ENCODE measurements at places on chromosomes 11 and 22. TPM values are rescaled to one million over a fixed set of nuclear protein-coding genes. Genes with fewer than 3 reads are reported as not detected.
A peak's percentile ranks its signal among the peaks of the same experiment; 100 is the strongest.

DNA sequence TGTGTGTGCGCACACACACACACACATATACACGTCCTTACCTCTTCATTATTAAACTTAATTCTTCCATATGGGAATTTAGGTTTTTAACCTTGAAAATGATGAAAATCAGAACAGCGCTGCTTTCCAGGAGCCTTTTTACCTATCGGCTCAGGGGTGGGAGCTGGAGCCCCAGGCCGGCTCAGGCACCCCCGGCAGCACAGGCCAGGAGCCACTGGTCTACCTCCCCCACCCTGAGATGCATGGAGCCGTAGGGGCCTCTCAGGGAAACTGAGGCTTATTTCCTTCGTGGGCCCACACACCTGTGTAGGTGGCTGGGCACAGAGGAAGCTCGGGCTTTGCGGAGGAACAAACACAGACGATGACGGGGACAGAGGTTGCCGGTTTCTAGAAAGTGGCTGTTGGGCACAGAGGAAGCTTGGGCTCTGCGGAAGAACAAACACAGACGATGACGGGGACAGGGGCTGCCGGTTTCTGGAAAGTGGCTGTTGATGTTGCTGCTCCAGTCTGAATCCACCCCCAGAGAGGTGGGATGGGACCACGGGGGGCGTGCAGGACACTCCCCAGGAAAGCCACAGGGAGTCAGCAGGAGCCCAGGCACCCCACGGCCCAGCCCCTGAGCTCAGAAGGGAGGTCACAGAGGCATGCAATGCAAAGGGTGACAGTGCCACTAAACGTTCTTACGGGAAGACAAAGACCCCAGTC is 149.4 kb downstream of the BRD1 start:
- no peak overlapping the region for H3K4me3 ChIP-seq
- H3K36me3 ChIP-seq: no peaks in the 10 kb centered on the region
- H3K4me1 ChIP-seq: no peaks in the 10 kb centered on the region
- H3K27me3 ChIP-seq: peaks cover 10% of the 10 kb centered on the region
- no peak overlapping the region for H3K27ac ChIP-seq

- H3K27ac ChIP-seq: no peak overlapping the region
- no peaks in the 10 kb centered on the region for H3K4me1 ChIP-seq
- no peak for DNase-seq
- no peaks in the 10 kb centered on the region for H3K36me3 ChIP-seq
These were observed 9.5 kb downstream of the ALDH3B2 start for GRCh38 chr11:67664696-67665540.

- H3K27ac ChIP-seq: no peak overlapping the region
- H3K36me3 ChIP-seq: no peaks in the 10 kb centered on the region
- no peaks in the 10 kb centered on the region for H3K4me1 ChIP-seq
- no peak for DNase-seq
- no peak overlapping the region for H3K4me3 ChIP-seq
These were observed 76.1 kb downstream of the PGR start for GRCh38 chr11:101053492-101053891.

DNA sequence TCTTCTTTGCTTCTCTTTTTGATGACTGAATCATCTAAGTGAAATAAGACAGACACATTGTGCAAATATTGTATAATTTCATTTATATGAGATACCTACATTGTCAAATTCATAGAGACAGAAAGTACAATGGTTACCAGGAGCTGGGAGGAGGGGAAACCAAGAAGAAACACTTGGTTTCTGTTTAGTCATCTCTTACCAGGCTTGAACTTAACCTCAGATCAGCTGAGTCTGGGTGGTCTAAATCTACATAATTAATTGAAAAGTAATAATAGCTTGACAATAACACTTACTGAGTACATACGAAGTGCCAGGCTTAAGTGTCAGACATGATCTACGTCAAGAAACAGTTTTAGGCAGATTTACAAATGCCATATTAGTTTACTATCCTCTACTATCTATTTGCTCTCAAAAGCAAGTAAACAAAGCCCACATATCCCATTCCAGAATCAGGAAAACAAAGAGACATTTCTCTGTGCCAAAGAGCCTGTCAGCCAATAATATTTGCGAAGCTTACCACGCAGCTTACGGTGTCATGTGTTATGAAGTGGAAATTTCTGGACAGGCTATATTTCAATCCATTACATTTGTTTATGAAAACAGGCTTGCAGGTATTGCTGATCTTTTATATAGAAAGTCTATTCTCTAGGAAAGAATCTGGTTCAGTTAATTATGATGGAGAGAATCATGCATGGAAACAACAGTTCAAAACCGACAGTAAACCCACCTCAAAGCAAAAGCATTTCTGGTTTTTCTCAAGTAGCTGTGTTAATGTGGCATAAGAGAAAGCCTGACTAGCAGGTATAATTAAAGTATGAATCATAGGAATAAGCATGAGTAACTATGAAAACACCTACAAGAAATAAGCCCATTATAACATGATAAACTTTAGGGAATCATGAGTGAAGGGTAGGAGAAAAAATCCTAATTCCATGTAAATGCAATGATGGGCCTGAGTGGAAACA is 2.7 kb upstream of the ARHGAP42 start:
- H3K4me3 ChIP-seq: no peak overlapping the region
- no peak for DNase-seq
- H3K27ac ChIP-seq: peak overlapping the region; percentile 75
- H3K27me3 ChIP-seq: no peaks in the 10 kb centered on the region
- peaks cover 86% of the 10 kb centered on the region for H3K4me1 ChIP-seq

DNA sequence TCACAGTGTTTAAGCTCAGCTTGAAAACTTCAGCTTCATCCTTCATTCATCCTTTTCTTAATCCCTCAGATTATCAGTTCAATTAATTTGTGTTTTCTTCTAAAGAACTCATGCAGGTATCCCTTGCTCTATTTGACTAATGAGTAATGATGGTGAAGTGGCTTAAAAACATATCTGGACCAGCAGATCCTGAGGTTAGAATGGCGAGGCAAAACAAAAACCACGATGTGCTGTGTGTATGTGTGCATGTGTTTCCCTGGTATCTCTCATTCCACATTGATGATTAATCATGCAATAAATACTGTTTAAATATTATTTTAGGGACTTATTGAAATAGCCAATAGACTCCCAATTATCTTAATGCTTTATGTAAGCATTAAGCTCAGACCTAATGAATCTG is 437.0 kb downstream of the DYNC2H1 start:
- H3K27ac ChIP-seq: no peak overlapping the region
- no peak overlapping the region for H3K4me3 ChIP-seq
- no peaks in the 10 kb centered on the region for H3K27me3 ChIP-seq
- no peaks in the 10 kb centered on the region for H3K4me1 ChIP-seq

DNA sequence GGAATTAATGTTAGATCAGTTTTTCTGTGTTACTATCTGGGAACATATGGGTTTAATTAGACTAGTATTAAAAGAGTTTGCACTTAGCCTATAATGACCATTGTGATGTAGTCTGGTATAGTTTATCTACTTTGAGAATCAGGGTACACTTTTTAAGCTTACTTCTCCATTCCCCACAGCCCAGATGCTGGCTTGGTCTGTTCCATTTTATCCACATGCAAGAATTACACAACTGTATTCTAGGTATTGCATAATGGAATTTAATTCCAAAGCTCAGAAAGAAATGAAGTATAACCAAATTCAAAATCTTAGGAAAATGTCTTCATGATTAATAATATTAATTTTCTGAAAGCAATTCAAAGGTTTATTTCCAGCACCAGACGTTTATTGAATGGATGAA is 122.2 kb upstream of the PDGFD start:
- no peak overlapping the region for H3K27ac ChIP-seq
- no peaks in the 10 kb centered on the region for H3K36me3 ChIP-seq
- peaks cover 1% of the 10 kb centered on the region for H3K27me3 ChIP-seq
- no peak for DNase-seq

DNA sequence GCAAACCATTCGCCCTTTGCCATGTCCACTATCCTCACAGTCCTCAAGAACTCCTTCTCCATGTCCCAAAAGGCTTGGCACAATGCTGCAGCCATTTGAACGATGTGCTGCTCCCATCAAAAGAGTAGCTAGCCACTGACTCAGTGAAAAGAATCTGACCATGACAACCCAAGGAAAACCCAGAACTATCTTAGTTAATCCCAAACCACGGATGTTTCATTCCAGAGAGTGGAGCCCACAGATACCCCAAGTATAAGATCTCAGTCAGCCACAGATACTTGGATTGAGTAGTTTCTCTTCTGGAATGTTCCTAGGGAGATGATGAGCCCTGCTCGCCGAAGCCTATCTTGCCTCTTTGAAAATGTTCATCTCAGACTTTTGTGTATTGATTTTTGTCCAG is 176.9 kb downstream of the NAV2 start:
- H3K4me3 ChIP-seq: no peak overlapping the region
- H3K27ac ChIP-seq: no peak overlapping the region
- no peaks in the 10 kb centered on the region for H3K4me1 ChIP-seq
- no peak for DNase-seq

- peaks cover 20% of the 10 kb centered on the region for H3K4me1 ChIP-seq
- H3K27me3 ChIP-seq: no peaks in the 10 kb centered on the region
- no peak for DNase-seq
- peak overlapping the region; percentile 71 for H3K27ac ChIP-seq
- H3K4me3 ChIP-seq: no peak overlapping the region
These were observed 124.2 kb downstream of the SWAP70 start for GRCh38 chr11:9787981-9788521.

DNA sequence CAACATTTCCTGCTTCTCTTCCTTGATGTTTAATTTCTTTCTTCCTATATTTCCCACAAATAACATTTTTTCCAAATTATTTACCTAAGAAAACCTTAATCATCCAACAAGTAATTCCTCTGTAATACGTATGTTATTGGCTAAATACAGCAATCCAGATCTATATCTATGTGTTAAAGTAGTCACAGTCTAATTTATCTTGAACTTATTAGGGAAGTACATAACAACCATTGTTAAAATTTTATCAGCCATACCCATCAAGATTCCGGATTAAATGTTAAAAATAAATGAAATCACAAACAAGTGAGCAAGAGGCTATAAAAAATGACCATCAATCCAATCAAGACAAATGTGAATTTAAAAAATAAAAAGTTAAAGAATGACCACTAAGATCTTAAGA is 36.5 kb downstream of the RRAS2 start:
- H3K27me3 ChIP-seq: no peaks in the 10 kb centered on the region
- H3K4me3 ChIP-seq: peak overlapping the region; percentile 77
- H3K27ac ChIP-seq: peak overlapping the region; percentile 87
- DNase-seq: no peak
- H3K36me3 ChIP-seq: peaks cover 5% of the 10 kb centered on the region
- H3K4me1 ChIP-seq: peaks cover 89% of the 10 kb centered on the region

- H3K4me3 ChIP-seq: no peak overlapping the region
- no peaks in the 10 kb centered on the region for H3K4me1 ChIP-seq
- H3K36me3 ChIP-seq: no peaks in the 10 kb centered on the region
- DNase-seq: no peak
These were observed 92.2 kb downstream of the PHF21B start for GRCh38 chr22:44917372-44918165.

DNA sequence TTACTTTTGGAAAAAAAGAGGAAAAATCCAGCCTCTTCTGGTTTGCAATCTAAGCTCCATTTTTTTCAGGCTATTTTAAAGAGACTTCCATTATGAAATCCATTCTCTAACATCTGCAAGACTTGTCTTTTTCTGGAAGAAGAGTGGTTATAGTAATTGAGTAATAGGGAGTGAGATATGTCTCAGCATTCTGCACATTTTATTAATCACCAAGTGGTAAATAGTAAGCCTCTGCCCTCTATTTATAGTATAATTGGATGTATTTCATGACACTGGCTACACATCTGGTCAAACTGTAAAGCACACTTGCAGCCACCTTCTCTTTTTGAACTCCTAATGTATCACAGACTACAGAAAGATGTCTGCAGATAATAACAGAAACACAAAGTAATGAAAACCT is 391.1 kb downstream of the ETS1 start:
- DNase-seq: no peak
- H3K4me3 ChIP-seq: no peak overlapping the region
- peaks cover 18% of the 10 kb centered on the region for H3K4me1 ChIP-seq
- H3K27ac ChIP-seq: no peak overlapping the region
- H3K27me3 ChIP-seq: no peaks in the 10 kb centered on the region

- H3K36me3 ChIP-seq: peaks cover 31% of the 10 kb centered on the region
- peak overlapping the region; percentile 99 for H3K27ac ChIP-seq
- peaks cover 92% of the 10 kb centered on the region for H3K4me1 ChIP-seq
- H3K4me3 ChIP-seq: no peak overlapping the region
- no peaks in the 10 kb centered on the region for H3K27me3 ChIP-seq
These were observed 8.5 kb downstream of the ADORA2A start for GRCh38 chr22:24435861-24436371.

DNA sequence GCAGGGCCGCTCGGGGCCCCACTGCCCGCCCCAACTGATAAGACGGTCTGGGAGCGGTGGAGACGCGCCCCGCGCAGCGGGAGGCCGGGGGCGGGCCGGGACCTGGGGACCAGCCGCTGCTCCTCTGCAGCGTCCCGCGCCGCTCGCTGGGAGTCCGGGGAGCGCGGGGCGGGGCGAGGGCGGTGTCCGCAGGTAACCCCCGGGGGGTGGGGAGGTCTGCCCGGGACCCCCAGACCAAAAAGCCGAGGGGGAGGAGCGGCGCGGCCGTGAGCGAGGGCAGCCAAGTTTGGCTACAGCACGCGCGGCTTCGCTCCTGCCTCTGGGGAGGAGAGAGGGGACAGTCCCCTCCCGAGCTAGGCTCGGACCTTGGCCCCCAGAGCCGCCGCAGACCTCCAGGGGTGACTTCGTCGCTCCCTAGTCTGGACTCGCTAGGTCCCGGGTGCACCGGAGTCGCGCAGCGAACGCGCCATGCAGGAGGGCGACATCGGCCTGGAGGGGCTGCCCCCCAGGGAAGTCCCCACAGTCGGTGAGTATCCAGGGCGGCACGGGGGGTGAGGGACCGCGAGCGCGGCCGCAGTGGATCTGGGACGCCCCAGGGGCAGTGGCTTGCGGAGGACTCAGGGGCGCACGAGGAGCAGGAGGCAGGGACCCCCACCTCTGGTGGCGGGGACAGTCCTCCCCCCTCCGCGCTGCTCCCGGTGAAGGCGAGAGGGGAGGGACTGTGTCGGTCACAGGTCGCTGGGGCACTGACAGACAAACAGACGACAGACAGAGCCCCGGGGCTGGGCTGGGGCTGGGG is 92.3 kb upstream of the ANO1 start:
- peaks cover 56% of the 10 kb centered on the region for H3K27me3 ChIP-seq
- H3K4me1 ChIP-seq: peaks cover 10% of the 10 kb centered on the region
- DNase-seq: no peak
- no peak overlapping the region for H3K27ac ChIP-seq
- H3K36me3 ChIP-seq: no peaks in the 10 kb centered on the region
- H3K4me3 ChIP-seq: no peak overlapping the region

GRCh38 chr22:28442711-28443525 is 236.7 kb downstream of the TTC28 start:
- H3K4me1 ChIP-seq: peaks cover 20% of the 10 kb centered on the region
- no peaks in the 10 kb centered on the region for H3K36me3 ChIP-seq
- H3K27ac ChIP-seq: no peak overlapping the region
- no peak for DNase-seq
- H3K27me3 ChIP-seq: peaks cover 29% of the 10 kb centered on the region

PARVG gene
- total RNA-seq: 91.6 TPM

TSPAN18 gene
- 2.8 TPM for total RNA-seq

CHEK2 gene
- total RNA-seq: 13.5 TPM

MMP27 gene
- not detected for total RNA-seq
